NCI-H345 (cell line): ENCODE measurements at places on chromosomes 5 and 9.

DNA sequence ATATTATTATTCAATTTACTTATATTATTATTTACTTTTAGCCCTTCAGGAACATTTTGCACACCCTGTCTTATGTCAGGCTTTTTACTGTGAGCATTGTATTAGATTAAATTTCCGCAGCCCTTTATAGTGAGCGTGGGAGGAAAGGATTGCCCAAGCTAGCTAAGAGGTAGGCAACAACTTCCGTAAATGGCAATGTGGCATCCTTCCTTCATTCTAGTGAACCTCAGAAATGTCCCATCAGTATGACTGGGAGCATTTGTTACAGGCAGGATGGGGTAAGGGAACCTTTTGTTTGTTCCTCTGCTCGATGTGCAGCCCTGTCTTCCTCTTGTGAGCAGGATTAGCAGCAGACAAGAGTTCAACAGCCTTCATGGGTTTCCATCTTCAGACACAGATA is 6.2 kb upstream of the CD180 start:
- no peak for DNase-seq

DNA sequence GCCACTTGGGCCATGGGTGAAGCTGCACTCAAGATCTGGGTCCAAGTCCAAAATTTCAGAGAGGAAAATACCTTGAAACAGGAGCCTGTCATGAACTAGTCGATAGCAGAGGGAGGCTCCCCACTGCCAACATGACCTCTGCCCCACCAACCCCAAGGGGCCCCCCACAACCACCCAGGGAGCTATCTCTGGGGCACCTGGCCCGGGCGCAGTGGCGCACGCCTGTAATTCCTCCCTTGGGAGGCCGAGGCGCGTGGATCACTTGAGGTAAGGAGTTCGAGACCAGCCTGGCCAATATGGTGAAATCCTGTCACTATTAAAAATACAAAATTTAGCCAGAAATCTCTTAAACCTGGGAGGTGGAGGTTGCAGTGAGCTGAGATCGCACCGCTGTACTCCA is 20.1 kb upstream of the HMCN2 start:
- DNase-seq, result no peak

GRCh38 chr9:5352637-5353248 is 13.1 kb upstream of the RLN1 start:
- no peak for DNase-seq

- DNase-seq, result no peak
Observed at GRCh38 chr5:72662936-72663335, 153.5 kb upstream of the TNPO1 start.

- DNase-seq, result no peak
Observed at GRCh38 chr5:1167361-1167727, 34.1 kb upstream of the SLC6A19 start.

DNA sequence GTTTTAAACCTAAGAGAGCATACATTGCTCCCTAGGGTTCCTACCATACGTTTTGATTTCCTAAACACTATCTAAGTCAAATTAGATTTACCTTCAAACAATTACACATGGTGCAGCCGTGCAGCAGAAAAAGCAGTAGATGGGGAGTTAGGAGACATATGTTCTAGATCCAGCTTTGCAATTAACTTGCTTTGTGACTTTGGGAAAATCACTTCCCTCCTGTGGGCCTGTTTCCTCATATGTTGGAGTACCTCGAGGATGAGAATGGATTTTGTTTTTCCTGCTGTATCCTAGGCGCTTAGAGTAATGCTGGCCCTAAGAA is 711 bp downstream of the MRPL50 start:
- DNase-seq, result no peak

DNA sequence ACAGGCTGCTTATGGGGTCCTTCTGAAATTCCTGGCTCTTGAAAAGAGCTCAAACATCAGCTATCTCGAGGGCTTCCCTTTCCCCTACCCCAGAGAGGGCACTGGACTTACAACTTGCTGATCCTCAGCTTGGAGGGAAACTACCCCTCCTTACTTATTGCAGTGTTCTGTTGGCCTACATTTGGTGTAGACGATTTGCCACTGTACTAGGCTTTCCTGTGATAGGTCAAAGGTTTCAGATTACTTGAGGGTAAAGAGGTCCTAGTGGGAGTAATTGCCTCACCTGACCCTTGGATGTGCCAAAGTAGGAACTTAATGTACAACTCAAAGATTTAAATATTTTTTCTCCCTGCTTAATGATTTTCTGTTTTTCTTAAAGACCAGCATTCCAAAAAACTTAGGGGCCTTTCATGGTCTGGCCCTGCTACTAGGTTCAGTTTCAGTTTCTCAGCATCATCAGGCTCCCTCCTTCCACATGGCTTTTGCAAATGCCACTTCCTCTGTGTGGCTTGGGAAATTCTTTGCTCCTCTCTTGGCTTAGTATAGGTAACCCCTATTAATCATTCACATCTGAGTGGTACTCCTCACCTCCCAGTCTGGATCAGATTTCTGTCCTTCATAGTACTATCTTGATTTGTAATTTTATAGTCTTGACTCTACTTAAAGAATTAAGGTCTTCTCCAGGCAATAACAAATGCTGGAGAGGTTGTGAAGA is 32.4 kb downstream of the CYSTM1 start:
- no peak for DNase-seq

DNA sequence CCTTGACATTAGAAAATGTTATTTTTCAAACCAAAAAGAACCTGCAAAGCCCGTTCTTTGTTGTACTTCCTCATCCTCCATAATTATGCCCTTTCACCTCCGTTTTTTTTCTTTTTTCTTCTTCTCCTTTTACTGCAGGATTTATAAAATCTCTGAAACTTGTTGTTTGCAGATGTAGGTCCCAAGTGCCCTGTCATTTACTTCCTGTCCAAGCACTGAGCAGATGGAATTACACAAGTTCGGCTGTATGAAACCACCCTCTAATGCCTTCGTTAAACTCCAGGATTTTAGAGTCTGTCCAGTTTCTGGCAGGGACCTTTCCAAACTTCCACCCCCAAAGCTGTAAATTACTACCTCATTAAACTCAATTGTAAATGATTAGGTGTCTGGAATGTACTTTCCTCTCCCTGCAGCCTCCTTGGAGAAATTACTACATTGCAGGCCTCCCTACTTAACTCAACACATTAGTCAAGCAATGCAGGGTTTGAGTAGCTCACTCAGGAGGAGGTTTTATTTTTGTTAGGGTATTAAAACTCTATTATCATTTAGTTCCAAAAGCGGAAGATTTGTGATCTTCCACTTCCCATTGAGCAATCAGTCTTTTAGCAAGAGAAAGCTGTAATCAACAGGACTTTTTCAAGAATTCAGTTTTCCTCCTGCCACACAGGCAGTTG is 125.6 kb upstream of the LPAR1 start:
- DNase-seq, result no peak

- no peak for DNase-seq
Observed at GRCh38 chr9:14347406-14348122, 33.6 kb upstream of the NFIB start.

DNA sequence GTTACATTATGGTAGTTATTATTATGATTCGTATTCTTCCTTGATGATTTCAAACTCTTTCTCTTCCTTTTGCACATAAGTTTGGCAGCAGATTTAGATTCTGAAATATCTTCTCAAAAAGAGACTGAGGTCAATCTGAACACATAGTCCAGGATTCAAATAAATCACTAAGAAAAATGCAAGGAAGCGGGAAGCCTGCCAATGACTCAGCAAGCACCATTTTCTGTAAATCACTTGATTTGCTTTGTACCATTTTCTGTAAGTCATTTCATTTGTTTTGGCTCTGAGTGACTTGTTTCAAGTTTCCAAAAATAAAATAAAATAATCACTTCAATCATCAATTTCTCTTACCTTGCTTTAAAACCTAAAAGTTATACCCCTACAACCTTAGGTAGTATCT is 24.6 kb upstream of the GLIS3 start:
- no peak for DNase-seq

- DNase-seq, result no peak
Observed at GRCh38 chr9:89204801-89205200, 26.2 kb upstream of the SHC3 start.

GRCh38 chr9:129597355-129598088 is 23.4 kb downstream of the C9orf50 start:
- no peak for DNase-seq

DNA sequence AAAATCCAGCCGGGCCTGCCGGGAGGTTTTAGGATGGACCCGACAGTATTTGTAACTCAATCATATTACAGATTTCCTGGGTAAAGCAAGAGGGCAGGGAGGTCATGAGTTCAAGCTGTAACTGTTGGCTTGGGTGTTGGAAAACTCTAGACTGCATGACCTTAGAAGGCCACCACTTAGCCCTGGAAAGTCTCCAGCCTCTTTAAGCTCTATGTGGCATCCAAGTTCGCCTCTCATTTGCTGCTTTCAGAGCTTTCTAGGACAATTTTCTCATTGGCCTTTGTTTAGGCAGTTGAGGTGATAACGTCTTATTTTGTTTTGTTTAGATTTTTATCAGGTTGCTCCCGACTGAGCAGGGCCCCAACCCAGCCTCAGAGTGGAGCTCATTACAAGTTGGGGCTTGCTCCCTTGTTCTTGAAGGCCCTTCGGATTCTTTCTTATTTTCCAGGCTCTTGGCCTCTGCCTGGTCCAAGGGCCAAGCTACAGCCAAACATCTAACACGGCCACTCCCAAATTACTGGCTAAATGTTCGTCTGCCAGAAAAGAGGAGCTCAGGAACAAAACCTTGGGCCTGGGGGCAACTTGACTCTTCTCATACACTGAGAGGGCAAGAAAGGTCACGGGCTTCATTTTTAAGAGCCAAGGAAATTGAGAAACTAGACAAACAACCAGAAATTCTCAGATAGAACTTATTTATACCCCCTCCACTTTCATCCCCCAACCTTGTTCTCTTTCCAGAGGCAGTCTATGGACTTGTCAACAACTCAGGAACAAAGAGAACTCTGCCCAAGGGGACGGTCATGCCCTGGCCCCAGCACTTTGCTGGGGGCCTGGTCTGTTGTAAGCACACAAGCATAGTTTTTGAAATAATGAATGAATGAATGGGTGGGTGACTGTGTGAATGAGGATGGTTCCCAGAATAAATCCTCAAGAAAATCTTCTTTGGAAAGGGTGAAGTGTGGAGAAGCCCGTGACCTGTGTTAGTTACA is 526.9 kb downstream of the BNC2 start:
- no peak for DNase-seq

- no peak for DNase-seq
Observed at GRCh38 chr9:101427957-101428655, 7.5 kb downstream of the ALDOB start.
